ENCODE measurements at places on chromosomes 5 and 9. TPM values are rescaled to one million over a fixed set of nuclear protein-coding genes. Genes with fewer than 3 reads are reported as not detected.

The CAPSL gene
- total RNA-seq: not detected

The MORN5 gene
- not detected for total RNA-seq

The UNC13B gene
- 25.2 TPM for total RNA-seq

The DNM1 gene
- total RNA-seq: 45.6 TPM

The N4BP3 gene
- under 0.01 TPM for total RNA-seq

The UAP1L1 gene
- 12.1 TPM for total RNA-seq

The NACC2 gene
- total RNA-seq: 25.6 TPM

The ZNF454 gene
- 0.78 TPM for total RNA-seq

The HCN1 gene
- not detected for total RNA-seq

The MAT2B gene
- total RNA-seq: 37.5 TPM

Measured in subcutaneous preadipocyte (primary cell).